ENCODE measurements at places on chromosomes 2 and 18.

- no peak for DNase-seq
Observed at GRCh38 chr2:12330916-12331315, 385.8 kb upstream of the TRIB2 start.

- no peak for DNase-seq
Observed at GRCh38 chr2:206471524-206472062, 28.3 kb downstream of the ADAM23 start.

GRCh38 chr18:23591011-23591410 lies 4.7 kb upstream of the NPC1 start:
- no peak for DNase-seq

- DNase-seq, result no peak
Observed at GRCh38 chr2:126864861-126865260, 33.8 kb upstream of the TEX51 start.

DNA sequence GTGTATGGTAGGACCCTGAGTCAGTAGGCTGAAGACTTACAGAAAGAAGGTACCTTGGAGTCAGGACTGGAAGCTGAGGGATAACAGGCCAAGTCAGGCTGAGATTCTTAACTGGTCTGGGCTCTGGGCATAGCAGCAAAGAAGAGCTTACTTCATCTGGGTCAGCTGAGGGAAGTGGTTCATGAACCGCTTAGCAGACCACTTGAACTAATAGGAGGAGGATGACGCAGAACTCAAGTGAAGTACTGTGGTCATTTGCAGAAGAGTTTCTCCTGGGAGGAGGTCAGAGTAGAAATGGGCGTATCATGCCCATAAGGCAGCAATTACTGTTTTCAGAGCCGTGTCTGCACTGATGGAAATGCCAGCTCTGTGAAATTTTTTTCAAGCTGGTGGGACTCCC lies 164.5 kb downstream of the LCLAT1 start:
- DNase-seq, result no peak

DNA sequence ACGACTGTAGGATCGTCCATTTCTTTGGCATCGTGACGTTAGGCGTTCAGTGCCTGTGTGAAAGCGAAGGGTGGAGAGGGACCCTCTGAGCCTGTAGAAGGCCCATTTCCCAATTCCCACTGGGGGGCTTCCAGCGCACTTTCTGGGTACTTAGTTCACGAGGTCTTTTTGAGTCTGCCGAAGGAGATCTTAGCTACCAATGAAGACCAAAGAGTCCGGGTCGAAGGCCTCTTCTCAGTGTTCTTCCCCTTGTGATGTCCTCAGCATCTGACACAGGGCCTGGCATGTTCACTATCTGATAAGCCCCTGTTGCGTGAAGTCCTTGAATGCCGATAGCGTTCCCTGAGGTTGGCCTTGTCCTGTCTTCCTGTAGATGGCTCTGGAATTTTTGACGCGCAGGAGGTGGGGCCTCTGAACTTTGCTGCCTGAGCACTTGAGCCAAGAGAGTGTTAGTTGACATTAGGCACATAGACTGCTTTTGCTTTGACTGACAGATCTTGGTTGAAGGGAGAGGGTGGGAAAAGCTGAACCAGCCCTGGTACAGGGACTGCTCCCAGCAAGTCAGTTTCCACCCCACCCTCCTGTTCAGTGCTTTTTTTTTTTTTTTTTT lies 52.8 kb downstream of the LDLRAD4 start:
- DNase-seq, result no peak

GRCh38 chr2:209619782-209620181 lies 151.8 kb upstream of the UNC80 start:
- DNase-seq, result no peak

Data from NCI-H1092 (cell line).